Daoy (cell line): ENCODE measurements at places on chromosomes 7 and 10.
A peak's percentile ranks its signal among the peaks of the same experiment; 100 is the strongest.

DNA sequence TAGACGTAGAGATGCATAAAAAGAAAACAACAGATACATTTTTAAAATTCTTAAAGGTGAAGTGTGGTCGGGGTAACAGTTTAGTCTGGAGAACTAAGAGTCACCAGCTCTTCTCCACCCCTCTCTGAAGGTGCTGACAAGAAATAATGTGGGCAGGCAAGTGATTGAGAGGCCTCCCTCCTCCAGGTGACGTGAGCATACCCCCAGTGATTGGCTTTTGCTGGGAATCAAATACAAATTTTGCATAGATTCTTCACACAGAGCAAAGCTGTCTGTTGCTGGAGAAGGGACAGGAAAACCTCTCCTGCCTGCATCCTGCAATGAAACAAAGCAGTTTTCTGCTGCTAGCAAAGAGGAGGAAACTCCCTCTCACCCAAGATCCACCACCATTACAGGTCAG, 115.0 kb downstream of the DGKB start:
- no peak for DNase-seq

DNA sequence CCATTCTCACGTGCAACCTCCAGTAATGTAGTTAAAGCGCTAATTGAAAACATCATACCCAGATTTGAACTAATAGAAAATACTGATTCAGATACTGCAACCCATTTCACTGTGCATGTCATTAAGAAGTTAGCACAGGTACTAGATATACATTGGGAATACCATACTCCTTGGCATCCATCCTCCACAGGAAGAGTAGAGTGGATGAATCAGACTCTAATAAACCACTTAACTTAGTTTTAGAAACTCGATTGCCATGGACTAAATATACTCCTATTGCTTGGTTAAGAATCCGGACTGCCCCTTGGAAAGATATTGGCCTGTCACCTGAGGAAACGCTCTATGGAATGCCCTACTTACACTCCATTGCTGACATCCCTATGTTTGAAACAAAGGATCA, 9.5 kb downstream of the AKR1B15 start:
- DNase-seq = no peak

DNA sequence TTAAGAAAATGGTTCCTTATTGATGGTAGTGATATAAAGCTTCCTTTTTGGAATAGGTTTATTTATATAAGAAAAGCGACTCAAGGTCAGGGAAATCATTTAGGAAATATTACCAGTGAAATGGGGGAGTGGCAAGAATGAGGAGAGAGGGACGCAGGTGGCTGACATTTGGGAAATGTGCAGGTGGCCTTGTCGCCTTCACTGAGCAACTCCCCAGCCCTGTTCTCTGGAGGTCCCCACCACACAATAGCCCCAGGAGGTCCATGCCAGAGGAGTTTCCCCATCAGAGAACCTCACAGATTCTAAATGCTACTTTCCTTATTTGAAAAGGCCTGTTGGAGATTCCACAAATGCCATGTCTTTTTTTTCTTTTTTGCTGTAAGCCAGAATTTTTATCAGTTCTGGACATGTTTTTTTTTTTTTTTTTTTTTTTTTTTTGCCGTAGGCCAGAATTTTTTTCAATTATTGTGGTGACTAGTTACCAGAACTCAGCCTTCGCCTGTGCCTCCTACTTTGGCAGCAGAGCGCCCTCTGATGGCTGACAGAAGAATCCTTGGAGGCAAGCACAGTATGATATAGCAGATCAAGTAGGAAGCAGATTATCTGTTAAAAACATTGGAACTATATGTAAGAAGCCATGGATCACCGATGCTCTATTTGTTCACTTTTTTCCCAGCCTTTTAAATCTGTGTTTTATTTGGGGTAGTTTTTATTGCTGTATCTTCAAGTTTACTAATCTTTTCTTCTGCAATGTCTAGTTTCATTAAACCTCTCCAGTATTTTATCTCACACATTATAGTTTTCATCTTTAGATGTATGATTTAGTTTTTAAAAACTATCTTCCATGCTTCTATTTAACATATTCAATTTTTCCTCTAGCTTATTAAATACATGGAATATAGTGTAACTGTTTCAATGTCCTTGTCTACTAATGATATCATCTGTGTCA, 18.6 kb downstream of the OPALIN start:
- peak; percentile 69 for DNase-seq

DNA sequence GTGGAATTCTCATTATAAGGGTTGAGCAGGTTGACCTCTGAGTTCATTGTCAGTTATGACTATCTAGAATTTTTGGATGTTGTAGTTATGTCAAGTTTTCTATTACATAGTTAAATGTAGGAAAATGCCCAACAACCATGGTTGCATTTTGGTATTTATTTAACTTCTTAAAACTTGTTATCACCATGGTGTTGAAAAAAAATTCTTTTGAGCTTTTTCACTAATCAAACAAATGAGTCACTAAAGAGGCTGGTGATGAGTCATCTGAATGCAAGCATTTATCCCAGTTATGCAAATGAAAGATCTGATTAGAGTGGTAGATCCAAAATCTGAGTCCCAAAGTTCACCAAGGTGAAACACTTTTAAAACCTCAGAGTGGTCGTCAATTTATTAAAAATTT, 624.7 kb upstream of the IGFBP3 start:
- peak; percentile 84 for DNase-seq

DNA sequence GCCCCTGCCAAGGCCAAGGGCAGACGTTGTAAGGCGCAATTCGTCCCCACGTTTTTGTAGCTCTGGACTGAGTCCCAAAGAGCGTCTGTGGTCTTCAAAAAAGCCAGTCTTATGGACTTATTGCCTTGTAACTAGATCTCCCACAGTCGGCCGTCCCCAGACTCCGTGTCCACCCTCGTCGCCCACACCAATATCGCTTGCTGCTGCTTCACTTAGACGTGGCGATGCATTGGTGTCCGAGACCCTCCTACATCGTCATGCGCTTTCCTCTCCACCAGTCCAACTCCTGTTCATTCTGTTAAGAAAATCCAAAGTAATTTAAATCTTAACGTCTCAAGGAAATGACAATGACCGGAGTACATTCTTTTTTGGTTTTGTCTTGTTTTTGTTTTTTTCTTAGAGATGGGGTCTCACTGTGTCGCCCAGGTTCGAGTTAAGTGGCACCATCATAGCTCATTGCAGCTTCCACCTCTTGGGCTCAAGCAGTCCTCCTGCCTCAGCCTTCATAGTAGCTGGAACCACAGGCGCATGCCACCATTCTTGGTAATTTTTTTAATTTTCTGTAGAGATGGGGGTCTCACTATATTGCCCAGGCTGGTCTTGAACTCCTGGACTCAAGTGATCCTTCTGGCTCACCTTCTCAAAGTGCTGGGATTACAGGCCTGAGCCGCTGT, 851 bp downstream of the KIFBP start:
- no peak for DNase-seq

DNA sequence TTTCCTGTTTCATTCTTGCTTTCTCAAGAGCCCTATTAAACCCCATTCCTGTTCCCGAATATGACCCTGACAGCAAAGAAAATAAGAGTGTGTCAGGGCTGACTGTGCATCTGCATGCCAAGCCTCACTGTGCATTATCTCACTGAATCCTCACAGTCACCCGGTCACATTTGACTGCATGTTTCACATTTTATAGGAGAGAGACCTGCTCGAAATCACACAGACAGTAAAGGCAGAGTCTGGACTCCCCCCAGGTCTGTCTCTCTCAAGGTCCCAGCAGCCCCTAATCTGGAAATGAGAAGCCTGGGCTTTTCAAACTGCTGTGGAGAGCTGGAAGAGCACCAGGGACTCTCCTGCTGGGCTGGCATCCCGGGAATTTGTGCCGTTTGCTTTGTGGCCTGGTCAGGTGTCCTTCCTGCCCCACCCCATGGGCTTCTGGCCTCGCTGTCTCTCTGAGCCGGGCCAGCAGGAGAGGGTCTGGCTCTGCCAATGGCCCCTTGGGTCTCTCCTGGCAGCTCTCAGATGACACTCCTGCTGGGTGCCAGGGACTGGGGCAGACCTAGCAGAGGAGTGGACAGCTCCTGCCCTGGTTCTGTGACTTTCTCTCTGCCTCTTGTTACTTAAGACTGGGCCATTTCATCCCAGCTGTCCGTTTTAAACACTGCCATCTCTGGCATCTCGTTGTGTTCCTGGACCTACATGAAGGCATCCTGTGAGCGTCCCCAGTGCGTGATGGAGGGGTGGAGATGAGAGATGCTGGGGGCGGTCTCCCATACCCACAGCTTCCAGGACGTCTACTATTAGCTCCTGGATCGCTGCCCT, 173.6 kb downstream of the ARHGAP12 start:
- peak; percentile 28 for DNase-seq

DNA sequence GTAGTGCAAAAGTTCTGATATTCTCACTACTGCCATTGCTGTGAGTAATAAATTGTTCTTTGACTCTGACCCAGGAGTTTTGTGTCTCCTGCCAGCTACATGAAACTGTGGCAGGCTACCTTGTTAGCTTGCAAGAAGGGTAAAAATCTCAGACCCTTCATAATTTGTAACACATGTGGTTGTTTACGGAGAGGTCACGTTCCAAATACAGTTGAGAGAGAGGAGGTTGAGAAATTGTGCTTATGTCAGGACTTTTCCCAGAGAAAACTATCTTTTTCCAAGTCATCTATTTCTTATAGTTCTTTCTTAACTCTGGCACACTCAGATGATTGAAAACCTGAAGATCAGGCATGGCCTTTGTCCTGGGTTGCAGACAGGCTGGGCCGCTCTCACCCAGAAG, 114.4 kb upstream of the SVIL start:
- no peak for DNase-seq

- DNase-seq = peak; percentile 61
These were observed 24.4 kb downstream of the GSDME start for GRCh38 chr7:24732646-24733413.

GRCh38 chr10:78304091-78305045, 270.7 kb downstream of the RPS24 start:
- DNase-seq = no peak

DNA sequence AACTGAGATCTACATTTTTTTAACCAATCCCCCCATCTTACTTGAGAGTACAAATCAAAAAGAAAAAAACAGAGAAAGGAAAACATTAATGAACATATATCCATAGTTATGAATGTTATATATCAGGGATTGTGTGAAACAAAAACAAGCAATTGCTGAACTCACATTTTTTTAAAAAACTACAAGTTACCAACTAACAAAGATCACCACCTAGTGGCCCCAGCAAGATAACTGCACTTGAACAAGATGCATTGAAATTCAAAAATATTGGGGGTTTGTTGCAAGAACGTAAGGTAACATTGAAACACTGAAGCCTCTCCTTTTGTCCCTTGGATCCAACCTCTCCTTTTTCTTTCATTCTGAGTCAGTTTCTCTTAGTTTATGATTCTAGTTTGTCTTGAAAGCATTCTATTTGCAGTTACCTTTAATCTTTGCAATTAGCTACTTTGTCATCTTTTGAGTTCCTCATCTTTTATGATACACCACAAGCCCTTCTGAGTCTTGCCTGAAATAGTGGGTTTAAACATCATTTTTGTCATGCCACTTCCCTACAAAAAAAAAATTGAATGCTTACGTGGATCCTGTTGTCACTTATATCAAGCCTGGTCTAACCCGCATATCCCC, 87.3 kb upstream of the TES start:
- DNase-seq = peak; percentile 47

DNA sequence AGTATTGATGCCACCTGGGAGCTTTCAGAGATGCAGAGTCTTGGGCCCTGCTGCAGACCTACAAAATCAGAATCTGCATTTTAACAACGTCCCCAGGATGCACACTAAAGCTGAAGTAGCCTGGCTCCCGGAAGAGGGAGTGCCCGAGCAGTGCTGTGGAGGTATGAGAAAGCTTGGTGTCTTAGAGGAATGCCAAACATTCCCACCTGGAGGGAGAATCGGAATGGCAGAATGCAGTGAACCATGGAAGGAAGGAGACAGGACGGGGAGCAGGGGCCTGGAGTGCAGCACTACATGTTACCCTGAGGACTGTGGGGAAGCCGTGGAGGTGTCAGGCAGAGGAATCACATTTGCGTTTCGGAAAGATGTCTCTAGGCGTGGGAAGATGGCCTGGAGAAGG, 90.9 kb downstream of the AOAH start:
- no peak for DNase-seq

DNA sequence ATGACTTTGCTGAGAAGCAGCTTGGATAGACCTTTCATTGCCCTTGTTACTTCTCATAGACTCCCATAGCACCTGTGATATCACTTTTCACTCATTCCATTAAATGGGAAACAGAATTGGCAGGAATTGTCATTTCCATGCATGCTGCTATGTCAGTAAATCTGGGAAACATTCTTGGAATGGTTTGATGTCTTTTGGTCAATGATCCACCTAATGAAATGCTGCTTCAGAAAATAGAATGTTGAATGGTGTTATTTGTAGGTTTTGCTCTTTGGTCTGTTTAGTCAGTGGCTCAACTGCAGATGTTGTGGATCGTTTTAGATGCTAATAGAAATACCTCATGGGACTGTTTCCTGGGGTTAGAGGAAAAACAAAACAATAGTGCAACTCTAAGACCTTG, 127.8 kb downstream of the PLPP4 start:
- DNase-seq = no peak

- no peak for DNase-seq
These were observed 193.7 kb downstream of the ADARB2 start for GRCh38 chr10:1543596-1543995.

DNA sequence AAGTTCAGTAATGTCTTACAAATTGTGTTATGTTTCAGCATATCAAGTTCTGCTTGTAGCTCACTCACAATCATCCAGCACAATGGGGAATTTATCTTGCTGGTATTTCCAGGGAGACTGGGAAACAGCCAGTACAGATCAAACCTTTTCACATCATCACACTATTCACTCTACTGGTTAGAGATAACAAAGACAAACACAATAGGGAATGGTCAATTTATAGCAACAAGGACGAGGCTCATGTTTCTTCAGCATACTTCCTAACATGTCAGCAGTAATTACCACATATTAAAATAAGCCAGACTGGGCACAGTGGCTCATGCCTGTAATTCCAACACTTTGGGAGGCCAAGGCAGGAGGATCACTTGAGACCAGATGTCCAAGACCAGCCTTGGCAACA, 38.3 kb downstream of the TOMM7 start:
- DNase-seq = no peak

- DNase-seq = no peak
These were observed 13.9 kb downstream of the ADK start for GRCh38 chr10:74164716-74165529.

DNA sequence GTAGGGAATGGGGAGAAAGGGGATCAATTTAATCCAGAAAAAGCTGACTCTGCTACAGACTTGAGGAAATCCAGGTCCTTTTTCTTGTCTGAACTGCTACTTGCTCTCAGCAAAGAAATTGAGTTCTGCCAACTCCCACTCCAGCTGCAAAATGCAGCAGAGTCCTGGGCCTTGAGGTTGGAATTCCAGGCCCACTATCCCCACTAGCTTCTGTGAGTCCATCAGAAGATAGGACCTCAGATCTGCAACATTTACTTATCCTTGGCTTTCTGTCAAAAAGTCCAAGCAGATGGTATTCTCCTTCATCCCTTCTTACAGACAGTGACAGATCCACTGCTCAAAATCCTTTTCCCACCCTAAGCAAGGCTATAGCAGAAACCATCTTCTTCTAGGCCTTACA, 219.2 kb downstream of the ARHGAP12 start:
- no peak for DNase-seq

- DNase-seq = peak; percentile 62
These were observed at the start of gene SLC29A4 for GRCh38 chr7:5282543-5283316. TSS of gene SLC29A4 (plus strand) at chr7:5282943. CDS start at chr7:5287817, 4,874 bp downstream.

GRCh38 chr7:127912901-127913300, 118.3 kb downstream of the LRRC4 start:
- no peak for DNase-seq

- DNase-seq = no peak
These were observed 215.3 kb downstream of the DGKB start for GRCh38 chr7:14687241-14687640.
